Activated CD8-positive, alpha-beta memory T cell treated with anti-CD3 and anti-CD28 coated beads for 1 hour (primary cell): ENCODE measurements at places on chromosomes 4 and X.

- DNase-seq: no peak
Measured at GRCh38 chr4:98298022-98298421, 36.8 kb downstream of the RAP1GDS1 start.

DNA sequence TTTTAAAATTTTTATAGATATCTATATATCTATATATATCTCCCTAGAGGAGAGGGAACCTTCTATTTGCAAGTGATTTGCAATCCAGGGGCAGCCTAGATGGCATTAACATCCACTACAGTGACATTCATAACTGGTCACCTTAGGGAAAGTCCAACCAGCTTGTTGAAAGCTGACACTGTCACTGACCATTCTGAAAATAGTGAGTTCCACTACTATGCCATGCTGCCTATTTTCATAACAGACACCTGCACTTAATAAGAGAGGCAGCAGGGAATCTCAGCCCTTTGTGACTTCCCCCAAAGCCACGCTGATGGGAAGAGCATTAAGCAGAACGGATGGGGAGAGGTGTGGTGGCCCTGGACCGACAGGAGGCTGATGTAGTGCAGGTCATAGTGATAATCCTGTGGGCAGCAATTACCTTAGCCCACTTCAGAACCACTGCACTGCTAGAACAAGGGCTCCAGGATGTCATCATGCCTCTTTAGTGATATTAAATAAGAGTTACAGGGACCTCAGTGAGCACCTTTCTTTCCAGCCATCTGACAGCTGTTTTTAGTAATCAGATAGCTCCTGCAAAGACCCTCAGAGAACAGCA lies 51.3 kb downstream of the GPRIN3 start:
- DNase-seq: no peak

DNA sequence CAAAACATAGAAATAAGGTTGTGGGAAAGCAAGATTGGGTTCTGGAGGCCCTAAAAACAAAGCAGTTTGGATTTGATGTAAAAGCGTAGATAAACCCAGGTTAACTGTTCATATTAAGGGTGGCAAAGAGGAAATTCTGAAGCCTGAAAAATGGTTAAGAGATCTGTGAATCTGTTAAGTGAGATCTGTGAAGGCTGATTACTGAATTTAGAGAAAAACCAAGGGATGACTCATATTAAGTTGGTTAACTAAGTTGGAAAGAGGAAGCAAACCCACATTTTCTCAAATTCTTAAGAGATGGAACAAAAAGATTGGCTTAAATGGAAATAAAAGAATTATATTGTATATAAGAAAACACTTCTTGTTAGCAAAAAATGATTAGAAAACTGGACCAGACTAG lies 22.8 kb downstream of the GPAT3 start:
- no peak for DNase-seq

DNA sequence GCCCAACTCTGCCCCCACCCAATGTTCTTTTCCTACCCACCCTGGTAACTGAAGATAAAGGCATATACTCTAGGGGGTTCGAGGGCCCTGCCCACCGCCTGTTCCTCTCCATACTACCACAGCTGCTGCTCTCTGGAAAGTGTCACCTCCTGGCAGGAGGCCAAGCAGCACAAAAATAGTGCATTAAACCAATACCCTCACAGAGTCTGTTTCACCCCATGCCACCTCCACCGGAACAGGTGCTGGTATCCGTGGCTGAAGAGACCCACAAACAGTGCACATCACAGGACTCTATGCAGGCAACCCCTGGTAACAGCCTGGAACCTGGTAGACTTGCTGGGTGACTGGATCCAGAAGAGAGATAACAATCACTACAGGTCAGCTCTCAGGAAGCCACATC lies 85.1 kb upstream of the CTSO start:
- DNase-seq: no peak

- no peak for DNase-seq
Measured at GRCh38 chr4:39259571-39260330, 77.4 kb downstream of the WDR19 start.
